Tongue (tissue), 3 donors: ENCODE measurements at places on chromosomes 4 and X. TPM values are rescaled to one million over a fixed set of nuclear protein-coding genes. Genes with fewer than 3 reads are reported as not detected.

The MEPE gene
- total RNA-seq = not detected

The SLC9B1 gene
- 2.7 TPM for total RNA-seq

The SLC7A11 gene
- 0.62 TPM for total RNA-seq

The POU3F4 gene
- total RNA-seq = not detected

The ATP2B3 gene
- total RNA-seq = 0.41 TPM

The ANAPC10 gene
- total RNA-seq = 41.5 TPM

The ARR3 gene
- total RNA-seq = not detected

The COL4A6 gene
- 5.4 TPM for total RNA-seq

The PNMA6F gene
- total RNA-seq = not detected

The DAPP1 gene
- total RNA-seq = 10.5 TPM

The MAGEB16 gene
- not detected for total RNA-seq

The GPAT3 gene
- 27.8 TPM for total RNA-seq

The CFAP99 gene
- total RNA-seq = not detected

The SSX7 gene
- total RNA-seq = not detected

The CENPVL2 gene
- total RNA-seq = not detected

The DRD5 gene
- 1.1 TPM for total RNA-seq

The TCEAL6 gene
- total RNA-seq = not detected

The DOCK11 gene
- total RNA-seq = 16.7 TPM

The TCP11X2 gene
- not detected for total RNA-seq

The TLR10 gene
- total RNA-seq = 0.41 TPM

The MPC1L gene
- not detected for total RNA-seq

The MAGEB17 gene
- not detected for total RNA-seq

The GLRB gene
- 2.8 TPM for total RNA-seq

The RHOXF2 gene
- not detected for total RNA-seq

The ETFDH gene
- total RNA-seq = 50.5 TPM

The TXK gene
- total RNA-seq = 0.82 TPM

The NPY1R gene
- 6.3 TPM for total RNA-seq

The GLUD2 gene
- total RNA-seq = 2.8 TPM

The SGCB gene
- total RNA-seq = 204 TPM

The FGF2 gene
- total RNA-seq = 19.2 TPM

The UGT2A3 gene
- not detected for total RNA-seq

The SHROOM2 gene
- 2.6 TPM for total RNA-seq

The SNX25 gene
- total RNA-seq = 26.4 TPM

The SLC2A9 gene
- total RNA-seq = 7.1 TPM

The RXFP1 gene
- 0.21 TPM for total RNA-seq

The PDHA1 gene
- 116 TPM for total RNA-seq

The XK gene
- total RNA-seq = 14.3 TPM

The SUPT20HL2 gene
- total RNA-seq = not detected

The NHSL2 gene
- total RNA-seq = 10.2 TPM

The FAM47E gene
- total RNA-seq = 3.0 TPM

The MAGEA3 gene
- total RNA-seq = not detected

The HTR2C gene
- total RNA-seq = not detected

The HS6ST2 gene
- 29.1 TPM for total RNA-seq

The MAGEA4 gene
- total RNA-seq = not detected

The CPZ gene
- total RNA-seq = 6.8 TPM

The STOX2 gene
- total RNA-seq = 37.6 TPM

The GPR82 gene
- total RNA-seq = 0.10 TPM

The SPANXB1 gene
- total RNA-seq = not detected

The ZMAT1 gene
- 3.7 TPM for total RNA-seq

The DMP1 gene
- total RNA-seq = not detected

The IL2 gene
- not detected for total RNA-seq
